Kasumi-1 (cell line): ENCODE measurements at places on chromosomes 2 and 18.
A peak's percentile ranks its signal among the peaks of the same experiment; 100 is the strongest.

DNA sequence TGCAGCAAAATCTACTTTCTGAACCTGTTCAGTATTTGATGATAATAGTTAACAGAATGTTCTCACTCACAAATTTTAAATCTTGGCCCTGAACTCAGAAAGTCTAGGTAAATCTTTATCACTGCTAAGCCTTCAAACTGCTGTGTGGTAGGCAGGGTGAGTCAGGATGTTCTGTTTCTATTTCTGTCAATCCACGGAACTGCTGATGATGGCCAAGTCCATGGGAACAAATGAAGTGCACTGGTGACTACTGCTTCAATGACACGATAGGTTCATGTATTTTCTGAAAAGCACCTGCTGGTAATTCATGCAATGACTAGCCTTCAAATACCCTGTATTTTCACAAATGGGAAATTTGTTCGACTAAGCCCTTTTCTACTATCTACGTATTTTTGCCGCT lies 14.2 kb downstream of the NIFK start:
- no peak for DNase-seq

- no peak for DNase-seq
These were observed 602.7 kb downstream of the KCNJ3 start for GRCh38 chr2:155301221-155301620.

DNA sequence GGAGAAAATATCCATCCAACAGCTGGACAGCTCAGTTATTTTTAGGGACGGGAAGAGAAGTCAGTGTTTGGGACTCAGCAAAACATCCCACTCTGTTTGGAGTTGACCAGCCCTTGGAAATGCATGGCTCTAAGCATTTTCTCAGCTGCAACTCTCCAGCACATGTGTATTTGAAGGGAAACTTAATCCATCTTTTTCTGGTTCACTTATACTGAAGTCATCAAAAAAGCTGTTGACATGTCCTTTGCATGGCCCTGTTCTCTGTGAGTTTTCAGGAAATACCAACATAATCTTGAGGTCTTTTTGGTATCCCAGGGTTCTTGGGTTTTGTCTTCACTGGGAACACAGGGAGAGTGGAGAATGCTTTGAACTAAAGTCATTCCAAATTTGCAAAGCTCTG lies 91.9 kb upstream of the CELF4 start:
- no peak for DNase-seq

DNA sequence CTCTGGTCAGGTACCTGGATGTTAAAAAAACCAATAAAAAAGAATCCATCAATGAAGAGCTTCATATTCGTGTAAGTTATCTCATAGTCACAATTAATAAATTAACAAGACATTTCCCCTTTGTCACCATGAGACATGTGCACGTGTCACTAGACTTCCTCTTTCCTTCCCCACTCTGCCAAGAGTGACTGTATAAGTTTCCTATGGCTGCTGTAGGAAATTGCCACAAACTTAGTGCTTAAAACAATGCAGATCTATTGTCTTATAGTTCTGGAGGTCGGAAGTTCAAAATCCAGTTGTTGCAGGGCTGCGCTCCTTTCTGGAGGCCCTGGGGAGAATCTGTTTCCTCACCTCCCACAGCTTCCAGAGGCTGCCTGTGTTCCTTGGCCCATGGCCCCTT lies 35.8 kb downstream of the SLC9A4 start:
- DNase-seq: peak; percentile 60

DNA sequence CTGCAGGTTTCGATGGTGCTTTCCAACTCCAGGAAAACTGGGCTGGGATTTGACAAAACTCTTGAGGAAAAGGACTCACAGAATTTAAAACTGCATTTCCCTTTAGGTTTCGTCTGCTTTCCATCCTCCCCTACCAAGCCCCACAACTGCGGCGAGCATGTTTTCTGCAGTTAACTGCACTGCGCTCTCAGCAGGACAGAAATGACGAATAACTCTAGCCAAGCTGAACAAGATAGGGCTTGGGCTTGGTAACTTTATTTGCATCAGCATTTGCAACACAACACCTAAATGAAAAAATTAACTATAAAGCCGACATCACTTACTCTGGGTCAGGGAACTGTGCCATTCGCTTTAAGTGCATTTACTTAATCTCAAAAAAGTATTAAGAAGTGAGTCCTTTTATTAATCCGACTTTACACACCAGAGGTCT lies 669 bp upstream of the PIKFYVE start:
- peak; percentile 32 for DNase-seq

GRCh38 chr2:46480562-46480961 lies 1.2 kb downstream of the TMEM247 start:
- no peak for DNase-seq
